ENCODE measurements at places on chromosomes 11 and 22. TPM values are rescaled to one million over a fixed set of nuclear protein-coding genes. Genes with fewer than 3 reads are reported as not detected.

The MS4A3 gene
- not detected for total RNA-seq

The OR56A1 gene
- total RNA-seq: not detected

The SYTL2 gene
- 39.8 TPM for total RNA-seq

The C11orf52 gene
- total RNA-seq: 0.51 TPM

The HEPHL1 gene
- total RNA-seq: not detected
